SK-MEL-5 (cell line): ENCODE measurements at places on chromosomes 11 and 22. TPM values are rescaled to one million over a fixed set of nuclear protein-coding genes. Genes with fewer than 3 reads are reported as not detected.

Gene GPHA2
- not detected in 2 replicates for total RNA-seq

Gene TMEM258
- 142 and 172 TPM in 2 replicates for total RNA-seq

Gene NPAS4
- not detected in 2 replicates for total RNA-seq

Gene OR10A2
- not detected in 2 replicates for total RNA-seq

Gene OR52E6
- not detected in 2 replicates for total RNA-seq

Gene BDNF
- total RNA-seq, result 0.37 and 0.66 TPM in 2 replicates

Gene RBM4
- 58.3 and 73.6 TPM in 2 replicates for total RNA-seq

Gene RASD2
- 0.37 TPM in 2 replicates for total RNA-seq

Gene ART1
- not detected in 2 replicates for total RNA-seq

Gene OR4P4
- not detected in 2 replicates for total RNA-seq

Gene H19
- 8.8 and 11.1 TPM in 2 replicates for total RNA-seq

Gene ZNRF3
- total RNA-seq, result 4.3 and 4.6 TPM in 2 replicates
